ENCODE measurements at places on chromosomes 7 and 10. TPM values are rescaled to one million over a fixed set of nuclear protein-coding genes. Genes with fewer than 3 reads are reported as not detected.

- H3K27me3 ChIP-seq: no peaks in the 10 kb centered on the region
- H3K27ac ChIP-seq: no peak overlapping the region
- peaks cover 50% of the 10 kb centered on the region for H3K4me1 ChIP-seq
- H3K36me3 ChIP-seq: peaks cover 35% of the 10 kb centered on the region
- no peak overlapping the region for H3K4me3 ChIP-seq
Measured at GRCh38 chr10:78044699-78045098, 11.0 kb downstream of the RPS24 start.

- H3K36me3 ChIP-seq: no peaks in the 10 kb centered on the region
- no peak overlapping the region for H3K4me3 ChIP-seq
- H3K4me1 ChIP-seq: no peaks in the 10 kb centered on the region
- DNase-seq: no peak
Measured at GRCh38 chr7:158133515-158134271, 453.9 kb downstream of the PTPRN2 start.

DNA sequence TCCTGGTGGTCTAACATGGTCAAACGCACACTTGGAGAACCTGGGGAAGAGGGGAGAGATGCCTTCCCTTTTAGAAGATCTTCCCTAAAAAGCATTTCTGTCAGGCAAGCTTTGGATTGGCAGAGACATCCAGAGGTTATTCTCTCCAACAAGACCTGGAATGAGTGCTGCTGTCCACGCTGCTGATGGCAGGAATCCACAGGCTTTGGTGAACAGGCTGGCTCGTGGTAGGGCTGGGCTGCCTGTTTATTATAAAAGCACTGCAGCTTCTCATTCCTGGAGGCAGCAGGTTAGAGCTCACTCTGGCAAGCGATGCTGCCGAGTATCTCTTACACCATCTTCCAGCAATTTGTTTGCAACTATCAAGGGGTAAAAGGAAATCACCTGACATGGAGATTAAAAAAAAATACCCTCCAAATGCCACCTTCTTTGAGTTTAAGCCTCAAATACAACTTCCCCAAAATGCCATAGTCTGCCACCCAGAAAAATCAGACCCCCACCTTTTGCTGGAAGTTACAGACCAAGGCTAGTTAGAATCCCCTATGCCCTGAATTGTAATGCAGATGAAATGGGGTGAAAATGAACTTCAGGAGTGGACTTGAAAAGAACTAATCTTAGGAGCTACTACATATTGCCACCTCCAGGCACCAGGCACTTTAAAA, 152.1 kb upstream of the KMT2E start:
- H3K36me3 ChIP-seq: no peaks in the 10 kb centered on the region
- no peak for DNase-seq
- H3K4me1 ChIP-seq: peaks cover 16% of the 10 kb centered on the region
- H3K27ac ChIP-seq: no peak overlapping the region
- peaks cover 10% of the 10 kb centered on the region for H3K27me3 ChIP-seq

DNA sequence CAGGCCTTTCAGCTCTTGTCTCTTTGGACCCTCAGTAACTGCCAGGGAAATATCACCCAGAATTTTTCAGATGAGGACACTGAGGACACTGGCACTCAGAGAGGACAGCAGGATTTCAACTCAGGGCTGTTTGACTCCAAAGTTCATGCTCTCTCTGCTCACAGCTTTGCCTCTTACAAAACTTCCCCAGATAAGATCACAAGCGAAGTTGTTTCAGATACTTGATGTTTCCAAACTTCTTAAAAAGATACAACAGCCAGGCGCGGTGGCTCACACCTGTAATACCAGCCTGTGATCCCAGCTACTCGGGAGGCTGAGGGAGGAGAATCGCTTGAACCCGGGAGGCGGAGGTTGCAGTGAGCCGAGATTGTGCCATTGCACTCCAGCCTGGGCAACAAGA, 32.4 kb upstream of the ZRANB1 start:
- DNase-seq: no peak
- no peaks in the 10 kb centered on the region for H3K36me3 ChIP-seq
- H3K27ac ChIP-seq: no peak overlapping the region

DNA sequence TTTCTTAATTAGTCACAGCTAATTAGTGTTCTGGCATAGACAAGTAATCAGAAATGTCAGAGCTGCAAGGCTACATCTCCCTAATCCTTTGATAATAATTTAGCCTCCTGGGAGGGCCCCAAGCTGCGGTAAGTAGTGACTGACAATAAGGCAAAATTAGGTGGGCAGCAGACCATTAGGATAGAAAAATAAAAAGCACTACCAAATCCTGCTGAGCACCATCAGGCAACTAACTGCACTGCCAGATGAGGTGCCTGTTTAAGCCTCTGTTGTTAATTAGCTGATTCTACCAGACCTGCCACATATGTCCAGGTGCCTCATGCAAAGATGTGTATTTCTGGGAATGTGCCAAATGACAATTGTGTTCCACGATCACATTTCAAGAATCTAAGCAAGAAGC, 32.5 kb upstream of the FEZF1 start:
- no peak overlapping the region for H3K4me3 ChIP-seq
- H3K27me3 ChIP-seq: no peaks in the 10 kb centered on the region
- no peak overlapping the region for H3K27ac ChIP-seq
- no peak for DNase-seq
- H3K36me3 ChIP-seq: no peaks in the 10 kb centered on the region

DNA sequence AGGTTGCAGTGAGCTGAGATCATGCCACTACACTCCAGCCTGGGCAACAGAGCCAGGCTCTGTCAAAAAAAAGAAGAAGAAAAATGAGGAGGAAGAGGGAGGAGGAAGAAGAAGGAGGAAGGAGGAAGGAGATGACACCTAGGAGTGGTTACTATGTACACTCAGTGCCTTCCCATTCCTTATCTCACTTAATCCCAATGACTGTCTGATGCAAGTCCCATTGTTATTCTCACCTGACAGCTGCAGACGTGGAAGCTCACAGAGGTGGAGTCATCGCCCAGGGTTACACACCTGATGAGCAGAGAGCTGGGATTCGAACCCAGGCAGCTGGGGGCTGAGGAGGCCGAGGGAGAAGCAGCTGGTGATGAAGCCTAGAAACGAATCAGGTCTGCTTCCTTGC, 258.8 kb downstream of the SNX10 start:
- no peaks in the 10 kb centered on the region for H3K4me1 ChIP-seq
- H3K27me3 ChIP-seq: peaks cover 17% of the 10 kb centered on the region
- no peak overlapping the region for H3K4me3 ChIP-seq
- H3K27ac ChIP-seq: no peak overlapping the region

- H3K36me3 ChIP-seq: no peaks in the 10 kb centered on the region
- peaks cover 14% of the 10 kb centered on the region for H3K27me3 ChIP-seq
Measured at GRCh38 chr10:10872764-10873163, 144.9 kb upstream of the CELF2 start.

- H3K27me3 ChIP-seq: peaks cover 12% of the 10 kb centered on the region
- DNase-seq: no peak
- H3K4me3 ChIP-seq: peak overlapping the region; percentile 64
- H3K27ac ChIP-seq: peak overlapping the region; percentile 86
- H3K36me3 ChIP-seq: no peaks in the 10 kb centered on the region
Measured at GRCh38 chr7:2864204-2864985, 20.3 kb upstream of the GNA12 start.

GRCh38 chr7:131076711-131077181, 250.9 kb upstream of the MKLN1 start:
- peaks cover 5% of the 10 kb centered on the region for H3K36me3 ChIP-seq
- H3K4me1 ChIP-seq: peaks cover 9% of the 10 kb centered on the region
- no peak overlapping the region for H3K27ac ChIP-seq
- no peak overlapping the region for H3K4me3 ChIP-seq

EPDR1 gene
- total RNA-seq: 0.52 TPM

CCDC172 gene
- not detected for total RNA-seq

NFE2L3 gene
- total RNA-seq: 10.4 TPM
